Brain microvascular endothelial cell (primary cell): ENCODE measurements at places on chromosomes 4 and X.

GRCh38 chrX:132491191-132491590, 2.4 kb upstream of the MBNL3 start:
- DNase-seq, result no peak

DNA sequence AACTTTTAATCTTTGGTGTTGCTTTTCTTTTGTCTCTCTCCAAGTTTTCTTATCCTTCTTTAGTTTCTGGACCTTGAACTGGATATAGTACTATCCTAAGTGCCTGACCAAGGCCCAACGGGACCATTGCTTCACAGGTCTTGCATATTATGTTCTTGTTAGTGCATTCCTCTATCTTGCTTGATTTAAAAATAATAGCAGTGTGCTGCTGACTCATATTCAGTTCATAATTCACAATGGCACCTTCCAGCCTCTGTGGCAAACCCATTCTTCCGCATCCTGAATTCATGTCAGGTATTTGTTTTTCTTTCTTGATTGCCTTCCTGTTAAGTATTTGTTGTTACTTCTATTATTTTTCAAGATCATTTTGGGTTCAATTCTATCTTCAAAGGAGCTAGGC, 197.1 kb upstream of the GIMD1 start:
- DNase-seq, result no peak

- peak; percentile 90 for DNase-seq
Observed at GRCh38 chr4:76147454-76148141, 599 bp downstream of the NUP54 start.

DNA sequence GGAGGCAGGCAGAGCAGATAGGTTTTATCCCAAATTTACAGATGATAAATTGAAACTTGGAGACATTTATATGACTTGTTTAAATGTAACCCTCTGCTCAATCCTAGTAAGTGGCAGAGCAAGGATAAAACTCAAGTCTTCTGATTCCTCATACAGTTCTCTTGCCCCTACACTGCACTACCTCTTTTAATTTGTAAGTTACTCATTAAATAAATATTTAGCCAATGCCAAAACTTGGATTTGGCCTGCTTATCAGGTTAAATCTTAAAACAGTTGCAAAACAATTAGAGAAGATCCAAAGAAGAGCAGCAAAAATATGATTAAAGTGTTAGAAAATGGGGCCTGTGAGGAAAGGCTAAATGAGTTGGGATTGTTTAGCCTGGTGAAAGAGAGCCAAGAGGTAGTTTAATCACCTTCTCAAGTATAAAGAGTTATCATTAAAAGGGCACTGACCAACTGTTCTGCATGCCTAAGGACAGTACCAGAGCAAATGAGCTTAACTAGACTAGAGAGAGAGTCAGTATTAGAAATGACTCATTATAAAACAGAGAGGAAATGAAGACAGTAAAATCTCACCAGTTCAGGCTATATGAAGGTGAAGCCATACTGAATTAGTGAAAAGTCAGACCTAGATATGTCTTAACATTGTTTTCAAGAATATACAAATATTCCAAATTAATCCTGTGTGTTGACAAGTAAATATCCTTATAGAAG, 146.3 kb downstream of the GRIA3 start:
- no peak for DNase-seq

DNA sequence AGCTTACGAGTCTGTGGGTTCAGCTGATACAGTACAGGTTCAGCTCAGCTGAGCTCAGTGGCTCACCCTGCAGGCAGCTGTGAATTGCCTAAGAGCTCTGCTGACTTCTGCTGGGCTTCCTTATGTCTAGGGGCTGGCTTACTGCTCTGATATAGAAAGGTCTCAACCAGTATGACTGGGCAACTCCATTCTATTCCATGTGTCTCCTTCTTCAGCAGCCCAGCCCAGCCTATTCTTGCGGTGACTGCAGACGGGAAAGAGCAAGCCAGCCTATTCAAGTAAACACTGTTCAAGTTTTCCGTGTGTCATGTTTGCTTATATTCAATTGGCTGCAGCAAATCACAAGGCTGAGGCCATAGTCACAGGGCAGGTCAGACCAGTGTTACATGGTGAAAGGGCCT, 615.4 kb upstream of the ZFP42 start:
- DNase-seq, result peak; percentile 4

GRCh38 chrX:49162620-49163019, at the start of gene MAGIX:
TSS of gene MAGIX (plus strand) at chrX:49162758. CDS start at chrX:49162890, 132 bp downstream.
- no peak for DNase-seq

- no peak for DNase-seq
Observed at GRCh38 chr4:92182006-92182735, 121.6 kb upstream of the GRID2 start.

DNA sequence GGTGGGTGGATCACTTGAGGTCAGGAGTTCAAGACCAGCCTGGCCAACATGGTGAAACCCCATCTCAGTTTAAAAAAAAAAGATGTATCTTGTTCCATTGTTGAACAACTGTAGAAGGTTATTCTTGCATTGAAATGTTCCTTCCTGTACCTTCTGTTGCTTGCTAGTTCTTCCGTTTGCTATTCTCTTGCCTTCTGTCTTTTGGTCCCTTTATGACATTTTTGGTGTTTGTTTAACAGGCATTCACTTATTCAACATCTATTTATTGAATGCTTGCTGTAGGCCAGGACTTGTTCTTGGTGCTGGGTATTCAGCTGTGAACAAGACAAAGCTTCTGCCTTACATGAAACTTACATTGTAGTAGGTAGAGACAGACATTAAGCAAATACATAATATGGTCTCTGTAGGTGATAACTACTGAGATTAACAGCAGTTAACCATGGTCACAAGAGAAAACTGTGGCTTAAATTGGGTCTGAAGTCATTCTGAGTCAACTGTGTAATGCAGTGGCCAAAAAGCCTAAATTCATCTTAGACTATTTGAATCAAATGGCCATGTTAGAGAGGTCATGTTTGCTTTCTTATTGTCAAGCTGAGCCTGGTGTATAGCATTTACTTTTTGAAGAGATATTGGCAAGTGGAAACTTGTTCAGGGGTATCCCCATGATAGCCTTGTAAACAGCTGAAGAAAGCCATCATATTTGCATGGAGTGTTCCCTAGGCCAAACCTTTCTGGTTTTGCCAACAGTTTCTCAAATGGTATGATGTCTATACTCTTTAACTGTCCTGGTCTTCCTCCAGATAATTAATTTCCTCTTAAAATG, 35.6 kb downstream of the GAB1 start:
- DNase-seq, result no peak
